SK-MEL-5 (cell line): ENCODE measurements at places on chromosomes 13 and 19. TPM values are rescaled to one million over a fixed set of nuclear protein-coding genes. Genes with fewer than 3 reads are reported as not detected.
A peak's percentile ranks its signal among the peaks of the same experiment; 100 is the strongest.

GRCh38 chr13:112462408-112462807 lies 86.3 kb downstream of the SPACA7 start:
- no peak for DNase-seq

DNA sequence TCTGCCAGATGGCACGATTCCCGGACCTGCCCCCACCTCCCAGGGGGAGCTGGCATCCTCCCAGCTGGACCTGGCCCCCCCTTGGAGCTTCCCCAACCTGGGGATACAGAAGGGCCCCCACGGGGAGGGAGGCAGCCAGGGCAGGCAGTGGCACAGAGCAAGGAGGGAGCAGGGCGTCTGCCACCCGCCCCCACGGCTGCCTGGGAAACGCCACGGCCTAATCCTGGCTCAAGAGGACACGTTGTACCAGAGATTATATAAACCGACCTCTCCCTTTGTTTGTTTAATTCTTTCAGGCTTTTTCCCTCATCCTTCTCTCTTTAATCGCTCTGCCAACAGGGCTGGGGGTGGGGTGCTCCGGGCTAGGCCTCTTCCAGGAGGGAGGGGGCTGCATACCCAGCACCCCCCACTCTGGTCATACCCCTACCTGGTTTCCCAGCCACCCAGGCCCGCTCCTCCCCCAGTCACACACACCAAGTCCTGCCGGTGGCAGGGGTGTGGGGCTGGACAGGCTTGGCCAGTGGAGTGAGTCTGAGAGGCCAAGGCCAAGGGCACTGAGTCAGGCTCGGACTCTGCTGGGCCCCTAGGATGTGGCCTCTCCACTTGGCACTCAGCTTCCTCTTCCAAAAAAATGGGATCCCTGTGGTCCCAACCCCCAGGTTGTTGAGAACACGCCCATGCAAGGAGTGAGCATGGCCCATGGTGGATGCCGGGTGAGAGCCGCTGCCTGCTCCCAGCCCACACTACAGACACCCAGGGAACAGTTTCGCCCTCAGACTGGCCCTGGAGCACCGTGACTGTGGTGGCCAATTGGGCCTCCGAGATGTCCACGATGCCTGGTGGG lies 29.5 kb upstream of the NFIC start:
- no peak for DNase-seq

GRCh38 chr13:100506600-100507422 lies 81.8 kb downstream of the GGACT start:
- no peak for DNase-seq

DNA sequence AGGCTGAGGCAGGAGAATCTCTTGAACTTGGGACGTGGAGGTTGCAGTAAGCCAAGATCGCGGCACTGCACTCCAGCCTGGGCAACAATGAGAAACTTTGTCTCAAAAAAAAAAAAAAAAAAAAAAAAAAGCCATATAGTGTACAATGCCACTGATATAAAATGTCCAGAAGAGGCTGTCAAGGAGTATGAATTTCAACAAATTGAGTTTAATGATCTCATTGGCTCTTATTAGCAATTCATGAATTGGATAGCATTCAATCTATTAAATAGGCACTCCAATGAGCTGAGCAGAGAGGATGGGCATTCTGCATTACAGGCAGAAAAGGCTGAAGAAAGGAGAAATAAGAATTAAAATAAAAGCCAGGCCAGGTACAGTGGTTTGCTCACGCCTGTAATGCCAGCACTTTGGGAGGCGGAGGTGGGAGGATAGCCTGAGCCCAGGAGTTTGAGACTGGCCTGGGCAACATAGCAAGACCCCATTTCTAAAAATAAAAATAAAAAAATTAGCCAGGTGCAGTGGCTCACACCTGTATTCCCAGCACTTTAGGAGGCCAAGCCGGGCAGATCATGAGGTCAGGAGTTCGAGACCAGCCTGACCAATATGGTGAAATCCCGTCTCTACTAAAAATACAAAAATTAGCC lies 757 bp upstream of the LMNB2 start:
- no peak for DNase-seq

DNA sequence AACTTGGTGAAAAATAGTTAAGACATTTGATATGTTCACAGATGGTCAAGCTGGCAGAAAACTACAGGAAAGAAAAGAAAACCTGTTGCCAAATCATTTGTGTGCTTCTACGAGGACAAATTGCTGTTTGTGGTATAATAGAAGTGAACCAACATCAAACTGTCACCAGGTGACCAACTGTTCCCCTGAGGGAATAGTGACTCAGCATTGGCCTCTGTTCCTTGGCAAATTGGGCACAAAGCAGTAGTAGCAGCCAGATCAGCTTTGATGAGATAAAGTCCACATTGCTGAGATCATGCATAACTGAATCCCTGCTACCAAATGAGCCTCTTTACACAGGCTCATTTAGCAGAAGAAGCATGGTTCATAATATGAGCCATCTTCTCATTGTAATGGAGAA lies 103.5 kb downstream of the POSTN start:
- no peak for DNase-seq

GRCh38 chr13:84126671-84127171 lies 244.4 kb upstream of the SLITRK1 start:
- no peak for DNase-seq

DNA sequence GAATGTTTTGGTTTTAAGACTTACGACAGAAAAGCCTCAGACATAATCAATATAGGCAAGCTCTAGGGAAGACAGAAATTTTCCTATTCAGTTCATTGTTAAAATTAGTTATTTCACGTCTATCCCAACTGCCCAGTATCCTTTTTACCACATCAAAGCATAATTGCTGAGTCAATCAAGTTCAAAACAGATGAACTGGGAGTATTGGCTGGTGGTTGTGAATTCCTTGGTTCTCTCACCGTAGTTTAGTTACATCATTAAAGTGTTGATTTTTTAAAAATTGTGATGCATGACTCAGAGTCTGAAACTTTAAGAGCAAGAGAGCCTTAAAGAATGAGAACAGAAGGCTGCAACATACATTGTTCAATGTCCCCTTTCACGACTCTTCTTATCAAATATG lies 143.3 kb upstream of the FREM2 start:
- no peak for DNase-seq

GRCh38 chr19:16290692-16291091 lies 33.9 kb upstream of the KLF2 start:
- DNase-seq = no peak

DNA sequence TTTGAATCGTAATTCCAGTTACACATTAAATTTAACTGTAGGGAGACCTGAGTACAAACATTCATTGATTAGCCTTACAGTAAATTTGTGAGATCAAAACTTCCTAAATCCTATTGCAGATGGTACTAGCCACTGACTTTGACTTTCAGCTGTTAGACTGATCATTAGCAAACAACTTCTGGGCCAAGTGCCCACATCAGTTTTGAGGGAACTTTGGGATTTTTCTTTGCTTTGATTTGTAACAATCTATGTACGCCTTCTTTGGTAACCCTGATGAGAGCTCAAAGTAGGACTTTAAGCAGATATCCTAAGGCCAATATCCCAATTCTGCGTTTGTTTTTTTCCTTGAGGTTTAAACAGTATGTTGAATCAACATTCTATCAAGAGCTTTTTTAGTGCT lies 131.5 kb downstream of the DLEU7 start:
- DNase-seq = no peak

DNA sequence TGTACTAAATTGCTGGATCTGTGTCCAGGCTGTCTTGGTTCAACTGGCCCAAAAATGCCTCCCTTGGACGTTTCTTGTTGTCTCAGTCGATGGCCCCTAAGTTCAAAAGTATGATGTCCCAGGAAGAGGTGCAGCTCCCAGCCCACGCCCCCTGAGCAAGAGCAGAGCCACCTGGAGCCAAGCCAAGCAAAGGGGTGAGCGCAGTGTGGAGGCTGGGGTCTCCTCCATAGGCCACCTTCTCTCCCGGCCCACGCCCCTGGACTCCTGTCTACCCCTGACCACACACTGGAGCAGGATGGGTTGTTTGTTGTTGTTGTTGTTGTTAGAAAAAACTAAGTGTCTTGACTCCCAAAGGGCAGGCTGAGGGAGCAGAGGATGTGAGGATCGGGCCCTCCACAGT lies 26.0 kb upstream of the NPAS1 start:
- DNase-seq = no peak

- DNase-seq = peak; percentile 31
Measured at GRCh38 chr13:26485786-26486185, 71.7 kb upstream of the WASF3 start.

Gene GNG7
- total RNA-seq = 3.2 and 3.5 TPM in 2 replicates

Gene ZNF546
- 2.0 and 6.4 TPM in 2 replicates for total RNA-seq

Gene DLL3
- 42.4 and 45.3 TPM in 2 replicates for total RNA-seq

Gene PLPPR3
- total RNA-seq = 1.4 and 1.8 TPM in 2 replicates

Gene GJB6
- not detected in 2 replicates for total RNA-seq

Gene ZNF442
- 0.27 and 0.58 TPM in 2 replicates for total RNA-seq

Gene LSM14A
- total RNA-seq = 33.5 and 49.8 TPM in 2 replicates
